ENCODE measurements at places on chromosomes 2 and 18.

- DNase-seq: no peak
Observed at GRCh38 chr2:8389431-8390108, 292.3 kb upstream of the ID2 start.

DNA sequence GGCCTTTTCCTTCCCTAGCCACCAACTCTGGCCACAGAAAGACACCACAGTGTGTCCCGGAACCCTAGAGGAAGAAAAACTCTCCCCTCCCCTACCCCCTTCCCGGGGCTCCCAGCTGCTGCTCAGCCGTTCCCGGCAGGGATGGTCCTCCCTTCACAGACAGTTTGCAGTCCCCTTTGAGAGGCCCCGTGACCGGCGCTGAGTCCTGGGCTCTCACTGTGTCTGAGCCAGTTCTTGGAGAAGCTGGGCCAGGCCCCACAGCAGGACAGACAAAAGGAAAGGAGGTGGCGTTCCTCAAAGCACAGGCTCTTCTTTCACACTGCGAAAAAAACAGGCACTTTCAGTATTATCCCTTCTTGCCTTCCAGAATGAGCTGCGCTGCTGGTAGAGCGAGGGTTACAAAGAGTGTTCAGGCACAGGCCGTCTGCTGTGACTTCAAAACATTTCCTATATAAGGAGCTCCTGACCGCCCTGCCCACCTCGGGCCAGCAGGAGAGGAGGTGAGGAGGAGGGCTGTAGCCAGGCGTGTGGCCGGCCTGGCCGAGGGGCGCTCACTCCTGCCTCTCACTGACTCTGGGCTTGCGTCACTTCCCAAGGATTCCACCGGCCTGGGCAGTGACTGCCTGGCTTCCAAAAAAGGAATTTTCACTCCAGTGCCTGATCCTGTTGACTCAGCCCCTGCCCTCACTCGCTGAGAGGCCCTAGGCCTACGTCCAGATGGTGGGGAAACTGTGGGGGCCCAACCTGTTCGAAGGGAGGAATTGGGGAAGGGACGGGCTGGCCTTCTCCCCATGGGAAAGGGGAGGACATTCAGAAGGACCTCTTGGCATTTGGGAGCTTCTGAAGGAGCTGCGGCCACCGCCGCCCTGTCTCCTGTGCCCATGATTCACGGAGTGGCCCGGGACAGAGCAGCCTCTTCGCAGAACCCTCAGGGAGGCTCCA lies 24.9 kb downstream of the CIDEA start:
- DNase-seq: no peak

GRCh38 chr2:20396356-20397000 lies 45.8 kb upstream of the PUM2 start:
- no peak for DNase-seq

DNA sequence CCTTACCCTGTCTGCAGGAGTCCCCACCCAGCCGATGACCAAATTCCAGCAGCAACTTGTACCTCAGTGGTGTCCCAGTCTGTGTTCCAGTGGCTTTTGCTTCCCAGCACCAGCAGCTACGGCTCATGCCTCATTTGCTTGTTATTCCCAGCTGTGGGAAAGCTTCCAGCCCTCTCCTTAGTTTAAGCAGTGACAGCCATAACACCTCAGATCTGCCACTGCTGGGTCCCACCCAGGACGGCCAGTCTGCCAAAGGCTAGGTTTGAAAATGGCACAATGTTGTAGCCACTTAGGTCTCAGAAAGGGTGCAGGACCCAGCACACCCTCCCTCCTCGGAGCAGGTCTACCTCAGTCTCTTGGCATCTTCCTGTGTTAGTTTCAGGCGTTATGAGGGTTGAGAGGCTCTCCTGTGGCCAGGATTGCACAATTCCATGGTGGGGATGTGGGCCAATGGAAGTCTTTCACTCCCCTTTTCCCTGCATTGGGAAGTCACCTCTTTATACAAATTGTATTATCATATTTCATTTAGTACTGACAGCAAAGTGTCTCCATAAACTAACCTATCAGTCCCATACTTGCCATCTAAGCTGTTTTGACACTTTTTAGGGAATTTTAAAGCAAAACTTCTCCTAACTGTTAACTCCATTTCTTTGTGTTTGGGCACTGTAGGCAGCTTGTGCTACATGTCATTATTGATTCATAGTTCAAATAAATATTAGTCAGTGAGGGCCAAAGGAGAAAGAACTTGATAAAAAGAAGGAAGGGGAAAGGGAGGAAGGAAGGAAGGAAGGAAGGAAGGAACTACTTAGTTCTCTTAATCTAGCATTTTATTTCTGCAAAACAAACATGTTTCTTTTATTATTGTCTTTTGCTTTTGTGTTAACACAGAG lies 62.9 kb upstream of the FAM110C start:
- DNase-seq: no peak

- DNase-seq: no peak
Observed at GRCh38 chr2:233458826-233459225, 104.5 kb downstream of the DGKD start.

DNA sequence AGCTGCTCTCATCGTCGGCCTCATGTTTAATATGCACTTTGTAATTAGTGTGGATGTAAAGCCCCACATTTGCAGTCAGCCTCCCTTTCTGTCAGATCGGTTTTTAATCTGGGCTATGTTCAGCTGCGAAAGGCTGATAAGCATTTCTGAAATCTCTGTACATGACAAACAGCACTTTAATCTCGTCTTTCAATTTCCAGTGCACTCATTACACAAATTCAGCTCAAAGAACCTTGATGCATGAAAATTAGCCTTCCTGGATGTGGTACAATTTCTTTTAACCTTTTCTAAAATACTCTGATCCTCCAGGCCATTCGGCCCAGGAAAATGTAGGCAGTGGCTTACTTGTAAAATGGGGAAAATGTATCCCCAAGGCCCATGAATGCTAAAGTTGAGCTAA lies 265.1 kb downstream of the RND3 start:
- no peak for DNase-seq

GRCh38 chr2:196214156-196214555 lies 42.8 kb upstream of the STK17B start:
- DNase-seq: no peak

GRCh38 chr18:45342166-45342565 lies 273.1 kb upstream of the SLC14A2 start:
- no peak for DNase-seq

DNA sequence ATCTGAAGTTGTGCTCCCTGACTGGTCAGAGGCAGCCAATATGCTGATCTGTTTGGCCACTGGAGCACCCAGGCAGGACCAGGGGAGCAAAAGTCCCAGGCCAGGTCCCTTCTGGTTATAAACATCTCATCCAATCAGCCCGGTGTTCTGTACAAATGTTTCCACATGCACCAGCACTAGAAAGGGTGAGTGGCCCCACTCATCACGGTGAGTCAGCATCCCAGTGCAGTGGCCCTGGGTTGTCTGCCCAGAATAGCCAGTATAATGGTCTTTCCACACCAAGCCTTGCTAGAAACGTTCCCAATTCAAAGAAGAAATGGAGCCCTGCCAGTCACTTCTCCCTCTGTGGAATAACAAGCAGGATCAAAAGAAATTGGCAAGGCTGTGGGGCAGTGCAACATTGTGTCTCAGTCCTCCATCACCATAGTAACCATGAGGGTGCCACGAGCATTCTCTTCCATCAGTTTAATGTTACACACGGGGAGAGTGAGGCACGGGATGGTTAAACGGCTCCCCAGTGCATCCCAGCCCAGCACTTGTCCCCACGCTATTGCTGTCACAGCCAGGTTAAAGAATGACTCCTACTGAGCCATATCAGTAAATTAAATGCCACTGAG lies 174.9 kb downstream of the SEPTIN10 start:
- no peak for DNase-seq

DNA sequence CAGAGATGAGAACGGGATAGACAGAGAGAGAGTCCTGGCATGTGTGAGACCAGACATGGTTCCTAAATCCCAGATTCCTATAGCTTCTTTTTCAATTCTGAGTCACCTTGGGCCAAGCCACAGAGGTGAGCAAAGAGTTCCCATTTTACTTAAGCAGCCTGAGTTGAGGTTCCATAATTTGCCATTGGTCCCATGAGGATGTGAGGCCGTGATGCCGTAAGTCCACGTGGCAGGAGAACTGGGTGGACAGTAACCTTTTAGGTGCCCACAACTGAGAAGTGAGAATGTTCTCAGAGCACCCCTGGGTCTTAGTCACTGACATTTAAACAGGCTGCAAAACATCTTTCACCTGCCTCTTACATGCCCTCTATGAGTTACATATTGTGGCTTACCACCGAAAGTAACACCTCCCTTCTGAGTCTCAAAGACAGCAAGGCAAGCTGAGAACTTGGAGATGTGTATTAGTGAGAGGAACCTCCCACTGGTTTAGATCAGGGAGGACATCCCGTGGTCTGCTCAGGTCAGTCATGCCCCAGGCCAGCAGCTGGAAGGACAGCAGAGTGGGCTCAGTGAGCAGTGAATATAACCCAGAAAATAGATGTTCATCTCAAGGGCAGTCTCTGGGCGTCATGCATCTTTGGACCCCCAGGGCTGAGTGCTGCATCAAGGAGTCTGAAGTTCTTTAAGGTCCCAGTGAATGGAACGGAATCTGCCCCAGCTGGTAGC lies 127.9 kb upstream of the LGALSL start:
- no peak for DNase-seq

- DNase-seq: no peak
Observed at GRCh38 chr2:80393991-80394390, 89.4 kb upstream of the LRRTM1 start.

DNA sequence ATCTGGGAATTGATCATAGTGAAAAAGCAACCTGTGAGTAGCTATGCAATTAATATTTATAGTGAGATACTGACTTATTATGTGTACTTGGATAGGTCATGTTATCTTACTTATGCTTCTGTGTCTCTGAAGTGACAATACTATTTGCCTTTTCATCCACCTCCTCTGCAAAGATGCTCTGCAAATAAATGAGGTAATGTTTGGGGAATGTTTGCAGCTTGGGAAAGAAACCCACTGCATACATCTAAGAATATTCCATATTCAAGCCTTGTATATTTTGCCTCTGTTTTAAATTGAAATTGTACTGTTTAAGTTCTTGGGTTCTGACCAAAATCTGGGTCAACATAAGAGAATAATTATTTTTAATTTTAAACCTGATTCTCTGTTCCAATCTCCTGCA lies 217.4 kb upstream of the DTNA start:
- DNase-seq: no peak

- no peak for DNase-seq
Observed at GRCh38 chr2:96427917-96428316, 77.2 kb downstream of the NEURL3 start.

DNA sequence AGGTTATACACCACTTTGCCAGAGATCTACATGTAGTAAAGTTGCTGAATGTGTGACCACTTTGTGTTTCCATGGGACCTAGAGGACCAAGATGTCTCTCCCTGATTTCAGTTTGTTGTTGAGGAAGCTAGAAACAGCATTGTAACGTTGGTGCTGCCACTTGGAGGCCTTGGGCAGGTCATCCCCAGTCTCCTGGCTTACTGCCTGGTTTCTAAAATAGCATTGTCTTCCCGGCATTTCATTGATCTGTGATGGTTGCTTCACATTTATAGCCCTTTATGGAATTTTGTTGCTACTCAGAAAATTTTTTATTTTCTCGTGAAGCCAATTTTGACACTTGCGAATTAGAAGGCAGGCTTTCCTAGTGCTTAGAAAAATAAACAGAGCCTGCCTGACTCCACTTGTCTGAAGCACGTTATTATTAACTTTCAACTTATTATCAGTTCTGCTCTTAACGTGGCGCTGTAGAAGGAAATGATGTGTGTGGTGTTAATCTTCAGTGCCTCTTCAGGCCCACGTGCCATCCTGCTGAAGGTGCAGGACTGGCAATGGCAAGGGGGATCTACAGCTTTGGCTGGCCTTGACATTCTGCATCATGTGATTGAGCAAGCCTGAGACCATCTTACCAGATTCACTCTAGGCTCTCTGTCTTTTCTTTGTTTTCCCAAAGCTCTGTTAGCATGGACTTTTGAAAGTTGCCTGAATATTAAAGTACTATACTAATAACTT lies 59.9 kb downstream of the INPP4A start:
- no peak for DNase-seq

- no peak for DNase-seq
Observed at GRCh38 chr2:65438137-65438899, 5.9 kb upstream of the SPRED2 start.

GRCh38 chr2:152627351-152627957 lies 89.8 kb downstream of the PRPF40A start:
- no peak for DNase-seq

GRCh38 chr2:105538840-105539239 lies 140.0 kb upstream of the FHL2 start:
- DNase-seq: no peak

DNA sequence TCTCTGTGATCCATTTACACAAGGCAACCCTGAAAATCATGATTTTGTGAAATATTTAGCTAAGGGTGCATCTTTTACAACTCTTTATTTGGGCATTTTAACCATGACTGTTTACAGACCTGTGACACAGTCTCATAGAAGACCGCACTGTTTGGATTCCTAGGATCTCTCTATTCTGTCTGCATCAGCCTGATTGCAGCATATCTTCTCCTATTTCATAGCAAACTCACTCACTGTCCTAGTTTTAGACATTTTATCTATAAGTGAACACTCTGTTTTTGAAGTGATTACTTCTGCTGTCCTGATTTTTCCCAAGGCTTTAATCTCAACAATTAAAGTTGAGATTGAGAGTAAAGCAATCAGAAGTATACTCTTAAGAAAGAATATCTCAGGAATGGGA lies 56.2 kb downstream of the CAVIN2 start:
- no peak for DNase-seq

GRCh38 chr2:49265471-49265870 lies 111.2 kb upstream of the FSHR start:
- no peak for DNase-seq

DNA sequence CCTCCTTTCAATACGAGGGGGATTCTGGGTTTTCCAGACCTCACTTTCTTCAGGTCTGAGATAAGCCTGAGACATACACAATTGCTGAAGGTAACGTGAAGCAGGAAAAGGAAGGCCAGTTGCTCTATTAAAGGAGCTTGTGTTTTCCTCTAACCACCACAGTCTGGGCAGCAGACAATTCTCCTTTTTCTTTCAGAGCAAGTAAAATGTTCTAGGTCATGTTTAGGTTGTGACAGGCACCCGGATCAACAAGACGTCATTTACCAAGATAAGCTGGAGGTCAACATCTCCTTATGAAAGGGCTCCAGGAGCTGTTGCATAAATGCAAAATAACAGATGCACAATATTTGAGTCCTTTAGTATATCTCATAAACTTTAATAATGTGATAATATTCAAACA lies 148.1 kb downstream of the SLC8A1 start:
- DNase-seq: no peak

GRCh38 chr18:29259838-29260237 lies 1082.9 kb upstream of the CDH2 start:
- DNase-seq: no peak

- no peak for DNase-seq
Observed at GRCh38 chr2:190343536-190344275, at the start of gene INPP1. Gene INPP1 (plus strand): TSS chr2:190343589. CDS start chr2:190360103, 16,514 bp downstream.

All from stimulated activated CD4-positive, alpha-beta T cell treated with anti-CD3 and anti-CD28 coated beads, TNF-alpha, amount 100 ng/mL, for 1 hour (primary cell).